Hepatic stellate cell (primary cell): ENCODE measurements at places on chromosomes 2 and 18.

GRCh38 chr2:225998116-225998515 is 598.6 kb downstream of the NYAP2 start:
- no peak for DNase-seq

- DNase-seq: no peak
Measured at GRCh38 chr2:113977060-113977659, 87.3 kb downstream of the ACTR3 start.

- peak; percentile 34 for DNase-seq
Measured at GRCh38 chr2:62014102-62014501, 108.6 kb downstream of the COMMD1 start.

DNA sequence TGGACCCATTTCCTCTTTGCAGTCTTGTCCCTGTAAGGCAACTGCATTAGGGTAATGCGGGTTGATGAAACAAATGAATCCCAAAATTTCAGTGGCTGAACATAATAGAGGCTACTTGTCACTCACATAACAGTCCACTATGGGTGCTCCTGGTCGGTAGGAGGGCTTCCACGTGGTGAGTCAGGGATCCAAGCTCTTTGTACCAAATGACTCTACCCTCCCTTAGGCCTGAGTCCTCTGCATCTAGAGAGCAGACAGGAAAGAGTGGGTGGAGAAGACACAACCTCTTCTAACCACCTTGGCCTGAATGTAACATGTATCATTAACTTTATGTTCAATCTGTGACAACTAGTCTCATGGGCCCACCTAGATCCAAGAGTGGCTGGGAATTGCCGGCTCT is 86.2 kb upstream of the HAAO start:
- no peak for DNase-seq

- DNase-seq: no peak
Measured at GRCh38 chr2:46813020-46813415, 102.6 kb downstream of the MCFD2 start.

- no peak for DNase-seq
Measured at GRCh38 chr2:39660612-39661236, 5.0 kb upstream of the TMEM178A start.

- DNase-seq: no peak
Measured at GRCh38 chr18:35326695-35327387, 17.4 kb downstream of the ZNF24 start.

DNA sequence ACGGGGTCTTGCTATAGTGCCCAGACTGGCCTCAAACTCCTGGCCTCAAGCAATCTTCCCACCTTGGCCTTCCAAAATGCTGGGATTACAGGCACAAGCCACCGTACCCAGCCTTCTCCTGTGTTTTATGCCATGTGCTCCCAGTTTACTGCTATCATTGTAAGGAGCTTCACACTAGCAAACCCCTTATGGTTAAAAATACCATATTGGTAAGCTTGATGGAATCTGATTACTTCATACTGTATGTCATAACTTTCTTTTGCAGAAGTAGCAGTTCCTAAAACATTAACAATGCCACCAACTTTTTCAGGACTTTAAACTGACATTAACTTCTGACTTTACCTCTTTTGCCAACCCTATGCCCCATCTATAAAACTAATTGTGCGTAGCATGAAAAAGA is 36.2 kb downstream of the HAT1 start:
- DNase-seq: peak; percentile 50

DNA sequence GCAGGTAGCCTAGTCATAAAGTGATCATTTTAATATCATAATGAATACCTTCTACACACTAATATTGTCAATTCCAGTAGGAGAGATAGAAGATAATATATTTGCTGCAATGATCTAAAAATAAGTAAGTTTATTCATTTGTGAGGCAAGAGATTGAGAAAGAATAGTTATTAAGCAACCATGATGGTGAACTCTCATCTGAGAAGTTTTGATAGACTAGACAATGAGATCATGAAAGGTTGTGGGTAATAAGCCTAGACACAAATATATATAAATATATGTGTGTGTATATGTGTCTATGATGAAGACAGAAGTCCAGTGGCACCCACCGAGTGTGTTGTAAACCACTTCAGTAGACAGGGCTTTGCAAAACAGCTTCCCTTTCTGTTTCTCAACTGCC is 181.0 kb upstream of the CHST9 start:
- DNase-seq: no peak

GRCh38 chr2:25323610-25324189 is 18.0 kb downstream of the DNMT3A start:
- DNase-seq: no peak

GRCh38 chr2:170573671-170574070 is 141.5 kb upstream of the SP5 start:
- DNase-seq: no peak

DNA sequence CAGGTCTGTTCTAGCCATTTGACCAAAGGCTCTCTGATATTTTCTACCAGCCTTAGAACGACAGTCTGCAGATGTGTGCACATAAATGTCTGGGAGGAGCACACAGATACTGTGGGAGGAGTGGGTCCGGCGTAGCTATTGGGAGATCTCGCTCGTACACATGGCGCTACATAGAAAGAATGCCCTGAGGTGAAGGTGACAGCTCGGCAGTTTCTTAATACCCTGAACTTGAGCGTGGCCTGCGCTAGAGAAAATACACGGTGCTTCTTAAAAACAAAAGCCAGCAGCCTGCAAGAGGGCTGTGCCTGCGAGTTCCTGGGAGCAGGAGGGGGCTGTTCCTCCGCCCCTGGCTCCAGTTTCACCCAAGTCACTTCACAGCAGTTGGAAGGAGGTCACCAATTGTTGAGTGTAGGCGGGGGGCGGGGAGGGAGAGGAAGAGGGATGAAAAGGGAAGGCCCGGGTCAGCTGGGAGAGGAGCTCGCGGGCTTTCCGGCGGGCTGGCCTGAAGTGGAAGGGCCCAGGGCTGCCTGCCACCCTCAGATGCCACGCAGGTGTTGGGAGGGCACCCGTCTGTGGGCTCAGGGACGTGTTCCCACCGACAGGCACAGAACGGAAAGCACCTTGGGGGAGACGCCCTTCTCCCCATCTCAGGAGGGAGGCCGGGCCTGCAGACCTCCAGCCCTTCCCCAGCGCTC is 124.7 kb upstream of the ZNF516 start:
- DNase-seq: no peak

DNA sequence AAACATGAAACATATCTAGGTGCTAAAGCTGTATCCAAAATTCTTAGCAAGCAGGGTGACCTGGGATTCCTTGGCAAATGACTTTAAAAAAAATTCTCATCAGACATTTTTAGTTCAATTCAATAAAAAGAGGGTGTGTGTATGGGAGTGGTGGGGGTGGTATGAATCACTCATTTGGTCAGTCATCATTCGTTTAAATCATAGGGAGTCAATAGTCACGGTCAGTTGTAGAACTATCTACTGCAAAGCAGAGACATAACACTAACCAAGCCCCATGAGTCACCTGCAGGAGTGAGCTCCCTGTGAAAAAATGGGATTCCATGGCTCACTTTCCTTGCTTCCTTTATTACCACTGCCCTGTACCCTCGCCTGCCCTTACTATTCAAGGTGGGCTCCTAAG is 380.6 kb upstream of the TCF4 start:
- no peak for DNase-seq

- peak; percentile 53 for DNase-seq
Measured at GRCh38 chr18:11654736-11655605, 34.1 kb upstream of the GNAL start.

DNA sequence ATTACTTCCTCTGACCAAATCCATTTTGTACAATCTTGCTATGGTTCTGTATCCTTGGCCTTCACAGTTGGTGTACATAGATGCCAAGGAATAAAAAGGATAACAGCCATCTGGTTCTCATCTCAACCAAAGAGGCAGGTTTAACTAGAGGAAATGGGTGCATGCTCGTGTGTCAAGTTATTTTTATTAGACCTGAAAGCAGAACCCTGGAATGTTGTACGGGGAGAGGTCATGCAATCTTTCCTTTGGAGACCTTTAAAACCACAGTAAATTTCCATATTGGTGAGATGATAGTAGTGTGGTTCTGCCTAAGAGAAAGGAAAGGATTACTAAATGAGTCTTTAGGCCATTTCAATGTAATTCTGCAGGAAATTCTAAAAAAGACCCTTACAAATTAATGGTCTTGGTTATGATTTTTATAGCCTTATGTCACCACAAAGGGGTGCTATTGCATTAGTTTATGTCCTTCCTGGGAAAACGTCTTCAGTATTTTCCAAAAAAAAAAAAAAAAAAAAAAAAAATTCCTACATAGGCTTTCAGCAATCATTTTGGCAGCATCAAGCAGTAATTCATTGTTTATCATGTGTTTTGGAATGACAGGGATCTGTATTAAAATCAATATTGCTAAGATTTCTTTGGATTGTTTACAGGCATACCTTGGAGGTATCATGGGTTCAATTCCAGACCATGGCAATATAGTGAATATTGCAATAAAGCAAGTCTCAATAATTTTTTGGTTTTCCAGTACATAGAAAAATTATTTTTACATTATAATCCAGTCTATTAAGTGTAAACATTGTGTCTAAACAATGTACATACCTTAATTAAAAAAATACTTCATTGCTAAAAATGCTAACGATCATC is 270.8 kb downstream of the NYAP2 start:
- DNase-seq: no peak

- no peak for DNase-seq
Measured at GRCh38 chr2:168037778-168038177, 209.6 kb downstream of the STK39 start.

DNA sequence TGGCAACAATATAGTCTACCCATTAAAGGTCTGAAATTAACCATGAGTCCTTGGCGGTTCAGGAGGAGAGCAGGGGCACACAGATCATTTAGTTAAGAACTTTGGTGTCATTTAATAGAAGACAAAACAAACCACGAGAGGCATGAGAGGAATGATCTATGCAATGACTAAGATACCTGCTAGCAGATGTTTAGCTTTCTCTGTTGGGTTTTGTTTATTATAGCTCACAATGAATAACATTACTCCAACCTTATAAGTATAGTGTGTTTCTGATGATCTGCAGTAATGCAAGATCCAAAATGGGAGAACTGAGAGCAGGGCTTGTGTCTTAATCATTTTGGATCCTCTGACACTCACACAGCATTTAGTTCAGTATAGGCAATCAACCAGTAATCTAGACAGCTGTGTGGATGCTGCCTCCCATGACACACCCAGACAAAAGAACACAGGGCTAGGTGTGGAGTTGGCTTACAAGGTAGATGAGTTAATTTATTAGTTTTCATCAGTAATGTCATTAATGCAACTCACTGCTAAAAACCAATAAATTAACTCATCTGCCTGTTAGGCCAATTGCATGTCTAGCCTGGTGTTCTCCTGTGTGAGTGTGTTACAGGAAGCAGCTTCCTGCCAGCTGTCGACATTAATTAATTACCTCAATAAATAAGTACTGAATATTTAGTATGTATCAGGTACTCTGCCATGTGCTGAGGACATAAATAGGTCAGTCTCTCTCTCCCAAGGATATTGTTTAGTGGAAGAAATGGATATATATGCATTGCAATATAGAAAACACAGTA is 92.3 kb downstream of the CLIP4 start:
- no peak for DNase-seq

DNA sequence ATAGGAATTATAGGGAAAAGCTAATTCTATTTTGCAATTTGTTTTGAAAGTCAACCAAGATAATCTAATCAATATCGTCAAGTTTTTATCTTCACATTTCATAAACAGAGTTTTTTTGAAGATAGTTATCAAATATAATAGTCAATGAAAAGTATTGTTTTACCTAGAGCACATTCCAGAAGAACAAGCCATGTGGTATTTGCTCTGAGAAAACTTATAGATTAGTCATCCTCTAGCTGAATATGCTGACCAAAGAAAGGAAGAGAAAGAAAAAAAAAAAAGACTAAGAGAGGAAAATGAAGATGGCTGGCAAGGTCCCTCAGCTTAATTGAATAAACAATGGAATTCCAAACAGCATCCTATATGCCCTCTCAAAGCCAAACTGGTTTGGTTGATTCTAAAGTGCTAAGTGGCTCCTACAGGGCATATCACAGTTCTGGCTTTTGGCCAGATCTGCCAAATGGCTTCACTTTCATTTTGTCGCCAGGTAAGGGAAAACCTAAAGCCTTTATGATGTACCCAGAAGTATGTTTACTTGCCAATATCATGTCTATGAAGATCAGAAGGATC is 132.6 kb downstream of the VWC2L start:
- DNase-seq: no peak

DNA sequence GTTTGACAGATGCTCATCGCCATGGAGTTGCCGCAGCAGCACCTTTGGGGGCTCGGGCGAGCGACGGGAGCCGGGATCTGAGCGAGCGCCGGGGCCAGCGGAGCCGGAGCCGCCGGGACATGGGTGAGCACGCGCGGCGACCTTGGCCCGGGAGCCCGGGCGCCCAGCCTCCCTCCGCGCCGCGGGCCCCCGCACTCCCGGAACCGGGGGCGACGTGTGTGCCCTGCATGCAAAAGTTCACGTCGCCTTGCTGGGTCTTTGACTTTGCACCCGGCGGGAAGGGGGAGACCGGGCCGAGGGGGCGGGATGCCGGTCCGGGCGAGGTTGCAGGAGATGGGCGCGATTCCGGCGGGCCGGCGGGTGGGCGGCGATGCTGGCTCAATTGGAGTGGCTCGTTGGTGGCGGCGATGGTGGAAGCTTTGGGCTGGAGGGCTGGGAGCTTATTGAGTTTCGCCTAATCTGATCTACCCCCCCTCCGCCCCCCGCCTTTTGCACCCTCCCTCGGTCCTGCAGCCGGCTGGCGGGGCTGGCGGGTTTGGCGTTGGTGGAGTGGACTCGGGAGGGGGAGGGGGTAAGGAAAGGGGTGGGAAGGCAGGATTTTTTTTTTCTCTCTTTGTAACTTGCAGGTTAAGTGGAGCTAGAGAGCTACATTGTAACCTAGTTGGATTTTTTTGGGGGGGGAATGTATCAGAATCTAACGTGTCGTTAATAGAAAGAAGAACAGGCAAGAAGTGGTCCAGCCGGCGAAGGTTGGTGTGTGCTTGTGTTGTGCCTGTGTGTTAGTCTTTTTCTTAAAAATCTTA is at the start of gene SETBP1:
TSS of gene SETBP1 (plus strand) at position 616 of the 803 bp plus-strand sequence. CDS start 20,459 bp downstream, outside the sequence.
- DNase-seq: peak; percentile 24

DNA sequence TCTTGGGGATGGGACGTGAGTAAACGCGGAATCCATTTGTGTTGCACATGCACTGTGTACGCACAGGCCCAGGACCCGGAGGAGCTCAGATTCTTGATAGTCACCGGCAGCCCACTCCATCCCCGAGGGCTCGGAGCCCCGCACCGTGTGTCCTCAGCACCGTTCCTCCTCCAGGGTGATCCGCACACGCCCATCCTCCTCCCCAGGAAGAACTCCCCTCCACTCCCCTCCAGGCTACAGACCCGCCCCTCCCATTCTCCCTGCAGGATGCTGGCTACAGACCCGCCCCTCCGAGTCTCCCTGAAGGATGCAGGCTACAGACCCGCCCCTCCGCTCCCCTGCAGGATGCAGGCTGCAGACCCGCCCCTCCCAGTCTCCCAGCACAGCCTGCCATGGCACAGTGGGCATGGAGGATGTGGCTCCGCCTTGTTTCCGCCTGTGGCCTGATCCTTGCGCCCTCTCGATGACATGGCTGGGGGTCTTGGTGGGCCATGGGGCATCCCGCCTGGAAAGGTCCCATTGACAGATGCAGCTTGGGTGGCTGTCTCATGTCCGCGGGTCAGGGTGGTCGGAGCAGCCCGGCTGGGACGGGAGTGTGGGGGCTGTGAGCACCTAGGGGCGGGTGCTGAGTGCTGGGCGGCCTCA is 14.1 kb downstream of the CTDP1 start:
- no peak for DNase-seq
